Activated T-helper 9 cell treated with anti-CD3 and anti-CD28 coated beads, Interleukin-2, amount 50 U/mL, for 16 hours (primary cell): ENCODE measurements at places on chromosomes 6 and 20.

DNA sequence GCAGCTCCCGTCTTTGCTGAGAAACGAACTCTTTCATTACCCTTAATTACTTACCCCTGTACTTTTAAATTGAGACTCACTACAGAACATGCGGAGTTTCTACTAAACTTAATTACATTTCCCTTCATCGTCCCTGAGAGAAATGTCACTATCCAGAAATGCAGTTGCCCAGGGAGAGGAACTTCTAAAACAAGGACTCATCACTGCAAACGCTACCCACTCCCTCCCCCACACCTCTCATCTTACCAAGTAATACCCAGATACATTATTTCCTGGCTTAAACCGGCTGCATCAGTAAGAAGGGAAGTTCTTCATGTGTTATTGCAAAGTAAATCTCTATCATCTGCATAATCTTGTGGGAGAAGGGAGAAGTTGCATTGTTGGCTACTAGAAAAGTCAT lies 138.3 kb downstream of the IPCEF1 start:
- no peak for DNase-seq

DNA sequence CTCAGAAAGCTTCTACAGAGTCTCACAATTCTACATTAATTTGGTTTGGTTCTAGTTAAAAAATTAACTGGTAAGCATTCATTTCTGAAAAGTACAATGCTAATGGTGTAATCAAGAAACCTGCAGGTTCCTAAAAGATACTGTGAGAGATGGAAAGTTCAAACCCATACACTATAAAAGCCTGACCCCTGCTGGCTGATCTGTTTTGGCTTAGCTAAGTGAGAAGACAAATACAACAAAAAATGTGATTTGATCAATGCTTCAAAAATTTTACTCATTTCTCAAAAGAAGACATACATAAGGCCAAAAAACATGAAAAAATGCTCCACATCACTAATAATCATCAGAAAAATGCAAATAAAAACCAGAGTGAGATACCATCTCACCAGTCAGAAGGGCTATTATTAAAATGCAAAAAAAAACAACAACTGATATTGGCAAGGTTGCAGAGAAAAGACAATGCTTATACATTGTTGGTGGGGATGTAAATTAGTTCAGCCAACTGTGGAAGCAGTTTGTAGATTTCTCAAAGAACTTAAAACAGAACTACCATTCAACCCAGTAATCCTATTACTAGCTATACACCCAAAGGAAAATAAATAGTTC lies 102.8 kb downstream of the MOXD1 start:
- no peak for DNase-seq

DNA sequence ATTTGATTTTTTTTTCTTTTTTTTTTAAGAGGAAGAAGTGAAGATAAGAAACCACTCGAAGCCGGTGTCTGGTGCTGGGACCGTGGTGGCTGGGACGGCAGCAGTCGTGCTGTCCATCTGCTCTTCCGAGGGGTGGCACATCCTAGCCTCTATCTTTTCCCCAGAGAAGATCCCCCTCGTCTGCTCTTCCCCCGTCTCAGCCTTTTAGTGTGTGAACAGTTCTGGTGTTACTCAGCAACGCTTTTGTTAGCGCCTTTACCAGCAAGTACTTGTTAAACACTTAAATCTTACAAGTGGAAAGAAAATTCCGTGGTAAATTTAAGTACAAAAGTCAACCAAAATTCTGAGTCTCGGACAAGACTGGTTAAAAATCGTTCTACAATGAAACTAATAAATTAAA lies 90.1 kb downstream of the RSPH3 start:
- no peak for DNase-seq

DNA sequence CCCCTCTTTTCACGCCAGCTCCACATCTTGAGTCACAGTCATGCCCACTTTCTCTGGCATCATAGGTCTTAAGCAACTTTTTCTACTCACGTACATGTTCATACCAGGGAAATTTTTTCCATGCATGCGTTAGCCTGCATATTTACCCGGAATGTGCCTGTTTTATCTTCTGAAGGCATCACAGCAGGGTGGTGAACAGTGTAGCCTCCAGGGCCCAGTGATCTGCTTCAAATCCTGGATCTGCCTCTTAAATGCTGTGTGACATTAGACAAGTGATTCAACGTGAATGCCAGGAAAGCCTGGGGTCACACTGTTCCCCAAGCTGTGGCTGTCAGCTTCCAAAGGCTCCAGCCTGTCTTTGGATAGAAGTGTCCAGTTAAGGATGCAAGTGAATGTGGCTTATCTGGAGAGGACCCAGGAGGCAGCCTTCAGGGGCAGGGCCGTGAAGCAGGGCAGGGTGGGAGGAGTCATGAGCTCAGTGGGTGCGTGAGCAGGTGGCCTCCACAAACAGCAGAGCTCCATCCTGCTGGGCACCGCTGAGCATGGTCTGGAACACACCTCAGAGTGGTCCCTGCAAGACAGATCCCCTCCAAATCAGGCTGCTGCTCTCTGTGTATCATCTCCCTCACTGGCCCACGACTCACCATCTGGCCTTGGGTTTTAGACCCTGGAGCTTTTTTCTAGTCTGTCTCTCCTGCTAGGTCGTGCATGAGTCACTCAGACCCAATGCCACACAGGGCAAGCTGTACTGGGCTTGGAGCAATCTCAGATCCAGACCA lies 30.4 kb upstream of the CD93 start:
- no peak for DNase-seq

GRCh38 chr6:2766767-2767656 lies 1.8 kb downstream of the WRNIP1 start:
- DNase-seq, result no peak

- no peak for DNase-seq
Observed at GRCh38 chr6:134706153-134706552, 243.7 kb downstream of the ALDH8A1 start.

- peak; percentile 61 for DNase-seq
Observed at GRCh38 chr20:51400051-51400926, 142.2 kb downstream of the NFATC2 start.

- no peak for DNase-seq
Observed at GRCh38 chr6:34816635-34817301, 24.9 kb downstream of the BLTP3A start.

DNA sequence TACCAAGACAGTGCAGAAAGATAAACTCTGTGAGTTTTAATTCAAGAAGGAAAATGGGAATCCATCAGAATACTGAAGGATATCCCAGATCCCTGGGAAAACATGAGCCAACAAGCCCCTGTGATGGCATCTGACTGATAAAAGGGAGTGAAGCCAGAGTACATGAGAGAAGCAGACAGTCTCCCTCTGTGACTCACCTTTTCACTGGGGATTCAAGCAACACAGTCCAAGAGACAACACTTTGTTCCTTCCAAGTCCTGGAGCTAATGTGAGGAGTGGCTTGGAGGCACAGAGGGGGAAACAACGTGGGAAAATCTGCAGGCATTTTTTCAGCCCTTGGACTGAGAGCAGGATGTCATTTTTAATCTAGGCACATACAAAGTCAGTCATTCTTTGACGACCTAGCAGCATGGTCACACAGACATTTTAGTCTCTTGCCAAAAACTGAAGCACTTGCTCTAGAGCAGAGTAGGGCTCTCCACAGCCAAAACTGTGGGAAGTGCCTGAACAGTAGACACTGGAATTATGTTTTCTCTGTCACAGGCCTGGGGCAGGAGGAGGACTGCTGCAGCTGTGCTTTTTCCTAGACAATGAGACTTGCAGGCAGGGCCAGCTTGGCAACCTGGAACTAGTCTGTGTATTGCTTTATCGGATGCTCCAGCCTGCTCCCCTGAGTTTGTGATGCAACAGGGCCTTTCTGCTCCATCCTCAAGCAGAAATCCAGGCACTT lies 465.0 kb upstream of the GJE1 start:
- DNase-seq, result no peak

DNA sequence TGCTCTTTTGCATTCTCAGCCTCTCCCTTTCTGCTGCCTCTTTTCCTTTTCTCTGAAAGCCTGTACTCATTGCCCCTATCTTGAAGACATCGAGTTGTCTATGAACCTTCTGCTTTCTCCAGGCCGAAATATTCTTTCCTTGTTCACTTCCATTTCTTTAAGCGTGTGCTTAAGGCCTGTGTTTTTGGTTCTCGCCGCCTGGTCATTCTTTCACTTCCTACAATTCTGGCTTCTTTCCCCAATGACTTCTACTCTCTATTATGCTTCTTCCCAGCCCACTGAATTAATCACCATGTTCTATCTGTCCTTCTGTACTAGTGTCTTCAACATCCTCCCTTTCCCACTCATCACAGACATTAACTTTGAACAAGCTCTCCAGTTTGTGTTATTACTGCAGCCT lies 69.6 kb downstream of the C6orf52 start:
- no peak for DNase-seq
